ENCODE measurements at places on chromosomes 4 and X. TPM values are rescaled to one million over a fixed set of nuclear protein-coding genes. Genes with fewer than 3 reads are reported as not detected.

FBXO8 gene
- total RNA-seq, result 17.4 TPM

ERAS gene
- 0.54 TPM for total RNA-seq

N4BP2 gene
- 17.6 TPM for total RNA-seq

PPP4R3C gene
- total RNA-seq, result not detected

LRCH2 gene
- not detected for total RNA-seq

DUX4 gene
- not detected for total RNA-seq

TSPAN6 gene
- 0.43 TPM for total RNA-seq

GPR78 gene
- not detected for total RNA-seq

PRR32 gene
- total RNA-seq, result not detected

ALAS2 gene
- total RNA-seq, result not detected

CCDC160 gene
- total RNA-seq, result 0.12 TPM

SFRP2 gene
- total RNA-seq, result not detected

MXRA5 gene
- not detected for total RNA-seq

NAP1L3 gene
- total RNA-seq, result 2.8 TPM

ANXA3 gene
- total RNA-seq, result 3.4 TPM

ASMT gene
- 0.54 TPM for total RNA-seq

ZNF330 gene
- 64.5 TPM for total RNA-seq

CFP gene
- total RNA-seq, result 0.90 TPM

CFAP47 gene
- total RNA-seq, result not detected

P2RY4 gene
- total RNA-seq, result not detected

SRPK3 gene
- not detected for total RNA-seq

CDKL5 gene
- 0.82 TPM for total RNA-seq

HPSE gene
- total RNA-seq, result 6.5 TPM

HSFX1 gene
- total RNA-seq, result 0.24 TPM

ARMCX1 gene
- total RNA-seq, result 7.3 TPM

HEPH gene
- not detected for total RNA-seq

SH3BGRL gene
- total RNA-seq, result 32.9 TPM

POLN gene
- total RNA-seq, result 1.0 TPM

ARHGEF38 gene
- total RNA-seq, result not detected

KCNE5 gene
- 0.14 TPM for total RNA-seq

FGG gene
- not detected for total RNA-seq

XG gene
- total RNA-seq, result not detected

ZFYVE28 gene
- total RNA-seq, result 4.6 TPM

RAB40AL gene
- not detected for total RNA-seq

PNMA6E gene
- not detected for total RNA-seq

All from activated naive CD8-positive, alpha-beta T cell treated with anti-CD3 and anti-CD28 coated beads for 36 hours (primary cell).